ENCODE measurements at places on chromosomes 1 and 21.

DNA sequence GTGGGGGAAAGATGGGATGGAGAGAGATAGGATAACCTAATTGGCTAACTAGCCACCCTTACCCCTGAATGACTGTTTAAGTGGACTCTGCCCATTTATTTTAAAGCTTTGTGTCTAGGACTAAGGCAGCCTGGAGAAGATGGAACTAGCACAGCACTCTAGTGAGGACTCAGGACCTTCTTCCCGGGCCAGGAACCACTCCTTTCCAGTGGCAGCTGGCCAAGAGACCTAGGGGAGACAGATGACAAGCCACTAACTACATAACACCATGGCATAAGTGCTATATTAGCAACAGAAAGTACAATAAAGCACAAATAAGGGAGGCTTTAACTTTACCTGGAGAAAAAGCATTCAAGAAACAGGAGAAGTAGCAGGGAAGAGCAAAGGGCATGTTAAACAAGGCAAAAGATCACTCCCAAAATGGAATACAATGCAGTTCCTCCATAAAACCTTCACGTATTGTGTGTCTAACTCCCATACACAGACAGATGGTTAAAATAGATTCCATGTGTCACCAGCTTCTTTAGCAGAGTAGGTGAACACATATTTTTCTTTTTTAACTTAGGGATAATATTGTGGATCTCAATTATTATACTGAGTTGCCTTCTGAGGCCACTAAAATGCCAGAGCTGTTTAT is 20.6 kb downstream of the CLCA1 start:
- no peak for DNase-seq

GRCh38 chr1:21638531-21639341 is 30.4 kb downstream of the RAP1GAP start:
- no peak for DNase-seq

- no peak for DNase-seq
Observed at GRCh38 chr1:207033302-207033701, 746 bp upstream of the C1orf116 start.

DNA sequence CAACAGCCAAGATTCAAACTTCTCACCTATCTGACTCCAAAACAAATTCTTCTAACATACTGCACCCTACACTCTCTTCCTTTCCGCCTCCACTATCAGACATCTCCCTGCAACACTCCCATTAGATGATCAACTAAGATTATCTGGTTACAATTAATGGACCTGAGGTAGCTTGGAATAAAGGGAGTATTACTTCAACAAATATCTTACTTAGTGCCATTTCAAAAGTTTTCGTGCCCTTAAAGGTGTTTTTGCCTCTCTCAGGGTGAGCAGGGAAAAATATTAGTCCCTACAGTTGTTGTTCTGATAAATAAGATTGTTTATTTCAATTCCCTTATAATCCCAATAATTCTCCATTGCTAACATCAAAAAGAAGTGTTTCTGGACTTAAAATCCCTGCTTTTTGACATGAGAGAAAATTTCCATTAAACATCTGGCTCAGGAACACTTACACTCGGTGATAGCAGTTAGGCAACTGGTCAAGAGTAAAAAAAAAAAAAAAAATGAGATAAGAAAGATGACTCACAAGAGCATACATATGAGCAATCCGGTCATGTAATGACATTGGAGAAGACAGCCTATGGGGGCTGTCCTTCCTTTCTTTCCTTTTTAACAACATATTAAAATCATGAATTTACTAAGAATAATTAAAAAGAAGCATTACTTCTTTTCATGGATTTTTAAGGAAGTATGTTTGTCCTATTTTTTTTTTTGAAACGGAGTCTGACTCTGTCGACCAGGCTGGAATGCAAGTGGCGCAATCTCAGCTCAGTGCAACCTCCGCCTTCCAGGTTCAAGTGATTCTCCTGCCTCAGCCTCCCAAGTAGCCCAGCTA is 7.6 kb downstream of the RSBN1 start:
- no peak for DNase-seq

- DNase-seq: no peak
Observed at GRCh38 chr1:64403331-64403730, 66.6 kb upstream of the CACHD1 start.

Measured in stimulated activated CD8-positive, alpha-beta memory T cell treated with anti-CD3 and anti-CD28 coated beads, Interleukin-4, amount 100 ng/mL, for 4 hours (primary cell).